ENCODE measurements at places on chromosomes 11 and 22.

DNA sequence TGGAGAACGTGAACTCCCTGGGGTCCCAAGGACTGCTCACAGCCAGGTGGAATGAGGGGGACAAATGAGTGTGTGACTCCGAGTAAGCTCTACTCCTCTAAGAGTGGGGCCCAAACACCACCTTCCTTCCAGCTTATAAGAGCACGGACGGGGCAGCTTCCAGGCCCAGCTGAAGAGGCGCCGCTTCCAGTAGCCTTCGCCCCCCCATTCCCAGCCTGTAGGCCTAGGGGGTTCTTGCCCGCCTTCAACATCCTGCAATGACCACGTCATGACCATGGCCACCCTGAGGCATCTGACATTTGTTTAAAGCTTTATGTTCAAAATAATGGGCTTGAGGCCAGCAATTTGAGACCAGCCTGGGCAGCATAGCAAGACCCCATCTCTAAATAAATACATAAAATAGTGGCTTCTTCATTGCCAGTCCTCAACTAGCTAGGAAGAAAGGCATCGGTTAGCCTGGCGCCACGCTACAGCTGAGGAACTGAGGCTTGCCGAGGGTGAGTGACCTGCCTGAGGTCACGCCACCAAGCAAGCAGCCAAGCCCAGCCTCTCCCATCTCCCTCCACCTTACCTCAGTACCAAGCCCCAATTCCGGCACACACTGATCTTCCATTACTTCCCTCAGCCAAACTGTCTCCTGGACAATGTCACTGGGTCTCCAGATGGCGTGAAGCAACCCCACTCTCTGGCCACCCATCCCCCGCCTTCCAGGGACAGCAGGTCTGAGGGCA, 7.8 kb upstream of the TNFRSF13C start:
- no peak for DNase-seq

DNA sequence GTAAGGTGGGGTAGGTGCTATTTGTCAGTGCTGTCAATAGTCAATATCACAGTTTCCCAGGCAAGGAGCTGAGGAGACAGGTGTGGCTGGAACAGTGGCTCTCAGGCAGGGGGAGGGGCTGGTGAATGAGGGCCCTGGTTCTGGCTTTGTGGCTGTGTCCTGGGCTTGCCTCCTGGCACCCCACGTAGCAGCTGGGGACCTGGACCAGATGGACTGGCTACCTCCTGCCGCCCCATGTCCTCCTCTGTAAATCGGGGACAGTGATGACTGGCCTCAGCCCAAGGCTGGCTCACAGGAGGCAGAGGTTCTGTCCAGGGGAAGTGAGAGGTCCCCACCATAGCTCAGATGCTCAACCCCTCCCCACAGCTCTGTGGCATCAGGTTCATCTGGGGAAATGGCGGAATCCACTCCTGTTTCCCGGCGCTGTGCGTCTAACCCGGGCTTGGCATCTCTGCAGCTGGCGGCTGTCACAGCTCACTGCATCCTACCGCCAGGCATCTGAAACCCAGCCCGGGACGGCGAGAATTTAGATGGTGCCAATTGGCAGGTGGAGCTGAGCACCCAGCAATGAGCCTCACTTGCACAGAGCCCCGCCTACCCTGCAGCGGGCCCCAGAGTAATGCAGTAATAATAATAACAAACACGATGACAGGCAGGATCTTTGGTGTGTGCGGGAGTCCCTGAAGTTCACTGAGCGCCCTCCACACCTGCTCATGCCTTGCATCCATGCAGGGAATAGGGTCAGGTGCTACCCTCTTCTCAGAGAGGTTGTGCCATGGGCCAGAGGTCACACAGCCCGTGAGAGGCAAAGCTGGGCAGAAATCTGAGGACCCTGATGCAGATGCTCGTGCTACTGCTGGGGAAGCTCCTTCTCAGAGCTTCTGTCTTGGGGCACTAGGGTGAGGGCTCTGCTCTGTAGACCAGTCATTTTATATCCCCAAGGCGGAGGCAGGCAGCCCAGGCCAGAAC, 27.8 kb upstream of the SHISAL1 start:
- no peak for DNase-seq

DNA sequence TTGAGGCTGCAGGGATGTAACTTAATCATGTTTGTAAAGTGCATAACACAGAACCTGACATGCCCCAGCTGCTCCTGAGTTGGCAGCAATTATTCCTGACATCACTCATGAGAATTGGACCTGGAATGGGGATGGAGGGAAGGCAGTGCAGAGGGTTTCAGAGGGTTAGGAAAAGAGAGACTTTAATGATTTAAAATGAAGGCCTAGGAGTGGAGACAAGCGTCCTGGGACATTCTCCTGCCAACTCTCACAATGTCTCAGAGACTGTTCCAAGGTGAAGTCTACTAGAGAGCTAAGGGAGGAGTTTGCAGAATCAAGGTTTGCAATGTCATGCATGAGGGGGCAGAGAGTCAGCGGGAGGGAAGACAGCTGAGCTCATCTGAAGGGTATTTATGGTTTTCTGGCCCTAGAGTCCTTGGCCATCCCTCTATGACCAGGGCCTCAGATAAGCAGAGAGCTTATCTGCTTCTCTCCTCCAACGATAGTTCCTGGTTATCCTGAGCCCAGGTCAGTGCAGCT, 36.9 kb downstream of the GGTLC2 start:
- DNase-seq = no peak

- no peak for DNase-seq
Measured at GRCh38 chr22:17167486-17167885, 8.4 kb upstream of the HDHD5 start.

- no peak for DNase-seq
Measured at GRCh38 chr11:131025020-131025419, 108.7 kb upstream of the SNX19 start.
